ENCODE measurements at places on chromosomes 5 and 9.

GRCh38 chr5:10934783-10935355 is 173.8 kb upstream of the DAP start:
- no peak for DNase-seq

DNA sequence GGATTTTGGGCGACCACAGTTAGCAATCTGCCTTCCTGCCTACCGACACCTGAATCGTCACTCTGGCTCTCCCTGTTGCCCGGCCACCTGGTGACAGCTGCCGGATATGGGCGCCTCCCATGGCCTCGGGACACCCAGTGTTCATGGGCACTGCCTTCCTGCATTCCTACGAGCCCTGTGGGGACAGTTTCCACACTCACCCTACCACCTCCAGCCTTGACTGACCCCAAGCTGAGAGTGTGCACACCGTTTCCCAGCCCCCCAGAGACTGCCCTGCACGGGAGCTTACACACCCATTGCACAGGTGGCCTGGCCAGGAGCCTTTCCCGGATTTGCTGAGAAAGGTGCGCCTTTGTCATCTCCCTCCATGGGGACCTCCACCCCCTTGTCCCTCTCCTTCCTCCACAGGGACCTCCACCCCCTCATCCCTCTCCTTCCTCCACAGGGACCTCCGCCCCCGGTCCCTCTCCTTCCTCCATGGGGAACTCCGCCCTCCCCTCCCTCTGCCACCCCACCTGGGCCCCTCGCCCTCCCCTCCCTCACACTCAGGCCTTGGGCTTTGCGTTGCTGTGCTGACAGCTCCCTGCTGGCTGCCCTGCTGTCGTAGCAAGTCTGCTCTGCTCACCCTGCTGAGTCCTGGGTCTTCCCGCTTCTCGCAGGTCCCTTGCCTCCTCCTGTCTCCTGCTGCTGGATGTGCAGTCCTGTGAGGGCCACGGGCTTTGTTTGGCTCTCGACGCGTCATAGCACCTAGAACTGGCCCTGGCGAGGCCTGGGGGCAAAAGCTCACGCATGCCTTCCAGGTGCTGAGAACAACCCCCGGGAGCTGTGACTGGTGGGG is 48.4 kb downstream of the MRPL36 start:
- no peak for DNase-seq

DNA sequence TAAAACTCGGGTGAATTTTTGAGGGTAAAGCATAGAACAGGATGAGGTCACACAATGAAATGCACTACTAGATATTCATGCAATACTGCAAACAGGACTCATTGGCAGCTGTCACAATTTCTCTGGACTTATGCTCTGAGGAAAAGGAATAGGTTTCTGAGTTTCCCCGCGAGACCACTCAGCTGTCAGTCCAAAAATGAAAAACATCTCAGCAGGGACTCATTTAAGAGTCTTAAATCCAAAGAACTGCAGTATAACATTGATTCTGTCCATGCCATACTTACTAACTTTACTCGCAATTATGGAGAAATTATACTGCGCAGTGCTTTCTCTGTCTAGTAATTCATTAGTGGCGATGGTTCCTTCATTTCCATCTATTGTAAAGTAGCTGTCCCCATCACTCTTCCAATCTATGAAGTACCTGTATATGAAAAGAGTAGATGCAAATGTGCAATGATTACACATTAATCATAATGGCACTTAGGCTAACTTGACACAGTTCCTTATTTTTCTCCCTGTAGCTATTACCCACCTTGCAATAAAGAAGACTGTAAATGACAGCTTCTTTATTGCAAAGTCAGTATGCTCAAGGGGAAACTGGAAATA is 1070.0 kb downstream of the CDH12 start:
- DNase-seq: no peak

DNA sequence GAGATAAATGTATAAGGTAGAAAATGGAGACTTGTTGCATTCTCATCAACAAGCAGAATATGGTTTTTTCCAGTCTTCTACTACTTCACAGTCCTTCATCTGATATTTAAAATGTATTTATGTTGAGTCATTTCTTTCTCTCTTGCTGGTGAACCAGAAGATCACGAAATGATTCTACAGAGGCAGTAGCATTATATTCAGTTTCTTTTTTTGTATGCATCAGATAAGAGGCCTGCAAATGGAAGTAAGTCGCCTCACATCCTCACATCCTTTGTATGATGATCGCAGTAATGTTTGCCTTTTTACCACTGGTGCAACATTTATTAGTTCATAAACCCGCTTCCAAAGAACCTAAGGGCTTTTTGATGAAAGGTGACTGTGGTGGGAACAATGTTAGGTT is 22.1 kb upstream of the IL13 start:
- no peak for DNase-seq

DNA sequence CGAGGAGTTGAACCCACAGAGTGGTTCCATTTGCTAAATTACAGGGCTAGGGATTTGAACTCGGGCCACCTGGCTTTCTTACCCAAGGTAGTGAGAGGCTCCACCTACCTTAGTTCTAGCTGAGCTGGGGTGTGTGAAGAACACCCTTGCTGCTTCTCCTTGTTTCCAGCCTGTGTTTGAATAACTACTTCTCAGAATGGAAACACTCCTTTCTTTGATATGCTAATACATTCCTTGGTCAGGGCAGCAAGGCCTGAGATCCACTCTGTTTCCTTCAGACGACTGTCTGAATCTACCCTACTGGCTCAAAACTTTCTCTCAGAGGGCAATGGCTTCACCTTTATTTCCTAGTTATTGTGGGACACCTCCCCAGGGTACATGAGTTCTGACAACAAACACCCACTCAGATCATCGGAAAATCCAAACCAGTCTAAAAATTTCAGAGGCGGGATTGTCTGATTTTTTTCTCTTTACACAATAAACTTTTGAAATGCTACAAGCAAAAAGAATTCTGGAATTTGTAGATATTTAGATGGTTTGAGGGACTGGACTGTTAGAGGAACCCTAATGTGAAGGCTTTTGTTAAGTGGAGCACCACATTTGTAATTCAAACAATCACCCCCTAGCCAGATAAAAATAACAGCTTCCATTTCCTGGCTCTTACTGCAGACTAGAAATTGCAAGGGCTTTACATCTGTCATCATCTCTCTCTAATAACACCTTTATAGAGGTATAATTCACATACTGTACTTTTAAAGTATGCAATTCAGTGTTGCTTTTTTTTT is 4.0 kb upstream of the ATP6V1G1 start:
- no peak for DNase-seq

DNA sequence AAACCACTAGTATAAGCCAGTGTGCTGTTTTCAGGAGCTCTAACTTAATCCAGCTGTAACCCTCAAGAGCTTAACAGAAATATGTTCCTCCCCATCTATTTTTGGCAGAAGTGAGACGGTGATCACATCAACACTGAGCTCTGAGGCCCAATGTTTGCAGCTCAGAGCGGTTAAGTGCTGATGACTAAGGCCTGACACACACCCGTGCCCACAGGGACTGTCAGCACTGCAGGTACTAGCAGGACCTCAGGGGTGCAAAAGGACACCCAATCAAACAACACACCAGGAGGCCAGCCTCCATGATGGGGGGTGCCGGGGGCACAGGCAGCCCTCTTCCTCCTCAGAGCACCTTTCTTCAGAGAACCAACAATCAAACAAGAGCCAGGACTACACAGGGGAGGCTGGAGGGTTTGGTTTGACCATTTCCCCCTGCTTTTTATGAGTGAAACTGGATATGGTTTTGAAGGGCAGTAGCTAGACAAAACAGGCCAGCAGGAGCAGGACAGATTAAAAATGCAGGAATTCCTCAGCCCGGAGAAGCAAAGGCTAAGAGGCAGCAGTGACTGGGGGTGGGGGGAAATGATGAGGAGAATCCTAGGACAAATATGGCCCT is 61.3 kb downstream of the RAPGEF1 start:
- DNase-seq: peak; percentile 76

DNA sequence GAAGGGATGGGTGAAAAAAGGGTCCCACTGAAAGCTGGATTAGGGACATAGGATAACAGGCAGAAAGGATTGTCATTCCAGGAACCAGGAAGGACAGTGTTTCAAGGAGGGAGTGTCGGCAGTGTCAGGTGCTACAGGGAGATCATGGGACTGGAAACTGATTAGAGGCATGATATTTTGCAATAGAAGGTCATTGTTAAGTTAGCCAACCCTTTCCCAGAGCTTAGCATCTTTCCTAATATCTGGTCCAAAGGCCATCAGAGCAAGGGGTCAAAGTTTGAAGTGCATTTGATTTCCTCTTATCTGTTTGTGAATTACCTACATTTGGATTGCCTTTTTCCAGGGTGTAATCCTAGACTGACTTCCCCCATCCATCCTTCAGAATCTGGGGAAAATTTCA is 91.3 kb downstream of the DOCK2 start:
- DNase-seq: no peak

DNA sequence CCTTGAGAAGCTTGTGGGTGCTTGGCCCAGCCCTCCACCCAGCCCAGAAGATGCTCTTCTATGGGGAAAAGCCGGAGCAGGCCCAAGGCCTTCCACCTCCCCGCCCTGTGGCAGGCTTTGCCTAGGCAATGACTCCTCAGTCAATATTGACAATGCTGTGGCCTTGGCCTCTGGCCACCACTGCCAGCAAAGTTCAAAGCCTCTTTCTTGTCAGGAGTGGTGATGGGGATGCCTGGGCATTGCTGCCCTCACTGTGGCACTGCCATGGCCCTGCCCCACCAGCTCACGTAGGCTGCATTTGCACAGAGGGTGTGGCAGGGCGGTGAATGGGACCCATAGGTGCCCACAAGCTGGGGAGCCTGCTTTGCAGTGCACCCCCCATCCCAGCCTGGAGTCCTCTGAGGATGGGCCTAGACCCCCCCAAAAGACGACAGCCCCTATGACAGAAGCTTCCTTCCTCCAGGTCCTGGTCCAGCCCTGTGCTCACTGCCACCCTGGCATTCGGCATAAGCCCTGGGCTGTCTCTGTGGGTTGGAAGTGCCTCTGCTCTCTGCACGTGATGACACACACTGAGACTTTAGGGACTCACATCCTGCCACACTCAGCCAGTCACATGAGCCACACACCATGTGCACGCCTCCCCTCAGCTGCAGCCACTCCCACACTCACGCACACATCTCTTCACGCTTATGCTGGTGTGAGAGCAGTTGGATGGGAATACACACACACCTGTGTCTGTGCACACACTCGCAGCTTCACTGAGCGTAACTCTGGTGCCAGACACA is 31.1 kb downstream of the MORN5 start:
- no peak for DNase-seq

DNA sequence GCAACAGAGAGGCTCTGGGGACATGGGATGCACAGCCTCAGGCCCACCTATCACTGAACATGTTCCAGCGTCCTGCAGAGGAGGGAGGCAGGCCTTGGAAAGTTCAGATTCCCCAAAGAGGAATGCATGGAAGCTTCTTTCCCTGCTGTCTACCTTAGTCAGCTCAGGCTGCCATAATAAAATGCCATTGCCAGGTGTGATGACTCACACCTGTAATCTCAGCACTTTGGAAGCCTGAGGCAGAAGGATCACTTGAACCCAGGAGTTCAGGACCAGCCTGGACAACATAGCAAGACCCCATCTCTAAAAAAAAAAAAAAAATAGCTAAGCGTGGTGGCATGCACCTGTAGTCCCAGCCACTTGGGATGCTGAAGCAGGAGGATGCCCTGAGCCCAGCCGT is 24.5 kb upstream of the TOR1B start:
- DNase-seq: no peak

DNA sequence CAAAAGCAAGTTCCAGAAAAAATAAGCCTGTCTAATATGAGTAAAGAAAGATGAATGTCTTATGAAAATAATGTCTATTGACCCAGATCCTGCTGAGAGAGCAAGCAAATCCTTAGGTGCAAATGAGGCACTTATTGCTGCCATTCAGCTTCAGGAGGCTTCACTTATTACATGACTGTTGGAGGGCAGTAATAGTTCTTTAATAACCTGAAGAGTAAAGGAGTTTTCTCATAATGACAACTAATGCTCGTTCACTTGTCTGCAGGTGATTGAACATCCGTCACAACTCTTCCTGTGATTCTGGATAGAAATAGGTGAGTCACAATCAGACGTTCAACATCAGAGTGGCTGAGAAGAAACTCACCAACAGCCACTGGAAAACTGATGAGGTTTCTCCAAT is 58.3 kb downstream of the SPOCK1 start:
- no peak for DNase-seq

GRCh38 chr5:168755548-168756093 is 176.5 kb upstream of the PANK3 start:
- DNase-seq: no peak

GRCh38 chr9:5072871-5073270 is 87.8 kb downstream of the JAK2 start:
- DNase-seq: no peak

GRCh38 chr5:151571270-151572173 is 19.6 kb downstream of the FAT2 start:
- DNase-seq: no peak

DNA sequence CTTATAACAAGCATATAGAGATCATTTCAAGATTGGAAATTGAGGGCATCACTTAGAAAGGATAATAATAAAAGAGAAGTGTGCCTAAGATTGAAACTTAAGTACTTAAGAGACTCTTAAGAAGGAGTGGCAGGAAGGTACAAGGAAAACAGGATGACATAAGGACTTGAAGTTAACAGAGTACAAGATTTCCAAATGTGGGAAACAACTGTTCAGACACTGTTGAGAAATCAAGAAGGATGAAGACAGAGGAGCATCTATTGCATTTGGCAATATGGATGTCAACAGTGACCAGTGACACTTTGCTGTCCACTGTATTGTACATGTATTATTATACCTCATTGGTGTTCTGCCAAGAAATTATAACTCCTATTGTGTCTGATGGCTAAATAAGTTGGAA is 157.8 kb upstream of the PTGER4 start:
- no peak for DNase-seq

DNA sequence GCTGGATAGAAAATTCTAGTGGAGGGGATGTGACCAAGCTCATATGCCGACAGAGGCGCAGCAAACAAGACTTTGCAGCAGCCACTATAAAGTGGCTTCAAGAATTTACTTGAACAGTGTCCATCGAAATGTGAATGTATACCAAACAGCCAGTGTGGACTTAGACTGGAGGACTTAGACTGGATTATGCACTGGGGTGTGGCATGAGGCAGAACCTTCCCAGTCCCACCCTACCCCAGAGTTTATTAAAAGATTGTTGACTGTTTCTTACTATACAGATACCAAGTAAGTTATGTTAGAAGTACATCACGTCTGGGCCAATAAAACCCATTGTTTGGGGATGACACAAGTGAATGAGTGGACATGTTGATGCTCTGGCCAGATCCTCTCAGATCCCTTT is 561.3 kb upstream of the KLF4 start:
- DNase-seq: no peak

DNA sequence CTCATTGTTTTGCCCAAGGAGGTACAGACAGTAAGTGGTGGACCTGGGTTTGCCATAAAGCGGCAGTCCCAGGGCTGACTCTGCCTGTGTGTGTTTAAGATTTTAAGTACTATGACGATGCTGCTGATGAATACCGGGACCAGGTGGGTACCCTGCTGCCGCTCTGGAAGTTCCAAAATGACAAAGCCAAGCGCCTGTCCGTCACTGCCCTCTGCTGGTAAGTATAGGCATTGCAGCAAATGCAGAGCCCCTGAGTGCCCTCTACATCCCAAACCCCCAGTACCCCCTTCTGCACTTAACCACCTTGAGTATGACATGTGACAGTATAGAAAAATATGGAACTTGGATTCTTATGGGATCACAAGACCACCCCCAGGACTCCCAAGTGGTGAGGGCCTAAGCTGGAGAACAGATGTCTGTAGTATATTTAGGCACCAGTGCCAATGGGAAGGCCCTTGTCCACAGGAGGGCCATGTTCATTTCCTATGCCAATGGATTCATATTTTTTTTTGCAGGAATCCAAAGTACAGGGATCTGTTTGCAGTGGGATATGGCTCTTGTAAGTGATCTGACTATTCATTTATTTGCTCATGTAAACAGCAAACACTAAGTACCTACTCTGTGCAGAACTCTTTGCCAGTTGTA is 22.0 kb downstream of the ENHO start:
- peak; percentile 65 for DNase-seq

Data from activated CD4-positive, alpha-beta T cell treated with anti-CD3 and anti-CD28 coated beads, Interleukin-2, amount 50 U/mL, for 4 hours (primary cell).